Umbilical cord (tissue), 2 donors: ENCODE measurements at places on chromosomes 11 and 22. TPM values are rescaled to one million over a fixed set of nuclear protein-coding genes. Genes with fewer than 3 reads are reported as not detected.

- DNase-seq: peak; percentile 68
Measured at GRCh38 chr11:99973993-99974392, 713.1 kb upstream of the ARHGAP42 start.

- no peak for DNase-seq
Measured at GRCh38 chr22:49735901-49736421, 91.7 kb downstream of the BRD1 start.

DNA sequence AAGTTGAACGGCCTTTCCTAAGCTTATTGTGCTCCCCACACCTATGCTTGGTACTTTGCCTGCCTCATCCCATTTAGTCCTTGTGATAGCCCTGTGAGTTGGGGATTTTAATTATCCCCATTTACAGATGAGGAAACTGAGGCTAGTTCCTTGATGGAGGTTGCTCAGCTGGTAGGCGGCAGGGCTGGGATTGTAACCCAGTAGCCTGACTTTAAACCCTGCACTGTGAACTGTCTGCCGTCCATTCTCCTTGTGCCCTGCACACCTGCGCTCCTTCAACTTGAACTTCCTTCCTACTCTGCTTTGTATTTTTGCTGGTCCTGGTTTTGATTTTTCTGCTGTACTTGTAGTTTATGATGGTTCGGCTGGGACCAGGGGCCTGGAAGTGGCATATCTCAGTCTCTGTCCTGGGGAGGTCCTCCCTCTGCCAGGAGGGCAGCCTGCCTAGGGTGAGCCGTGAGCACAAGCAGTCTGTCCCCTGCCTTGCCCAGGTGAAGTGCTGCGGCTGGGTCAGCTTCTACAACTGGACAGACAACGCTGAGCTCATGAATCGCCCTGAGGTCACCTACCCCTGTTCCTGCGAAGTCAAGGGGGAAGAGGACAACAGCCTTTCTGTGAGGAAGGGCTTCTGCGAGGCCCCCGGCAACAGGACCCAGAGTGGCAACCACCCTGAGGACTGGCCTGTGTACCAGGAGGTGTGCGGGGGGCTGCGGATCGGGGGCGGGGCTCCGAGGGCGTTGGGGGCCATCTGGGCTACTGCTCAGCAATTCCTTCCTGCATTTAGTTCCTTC lies 52.4 kb downstream of the CD82 start:
- DNase-seq: no peak

- DNase-seq: no peak
Measured at GRCh38 chr11:97136067-97136466, 746.3 kb downstream of the JRKL start.

DNA sequence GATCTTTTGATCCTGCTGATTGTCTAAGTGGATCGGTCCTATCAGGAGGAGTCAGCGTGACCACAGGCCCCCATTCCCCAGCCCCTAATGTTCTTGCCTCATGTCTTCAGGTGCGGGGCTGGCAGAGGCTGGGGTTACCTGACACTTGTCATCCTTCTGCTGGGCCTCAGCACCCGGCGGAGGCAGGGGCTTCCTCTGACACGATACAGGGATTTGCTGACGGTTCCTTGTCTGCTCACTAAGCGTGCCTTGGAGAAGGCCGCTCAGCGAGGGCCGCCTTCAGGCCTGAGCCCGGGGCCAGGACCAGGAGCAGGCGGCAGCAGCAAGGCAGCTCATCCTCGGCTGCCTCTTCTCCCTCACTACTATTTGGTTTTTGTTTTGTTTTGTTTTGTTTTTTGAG lies 45.7 kb upstream of the KCNQ1OT1 start:
- DNase-seq: no peak

DNA sequence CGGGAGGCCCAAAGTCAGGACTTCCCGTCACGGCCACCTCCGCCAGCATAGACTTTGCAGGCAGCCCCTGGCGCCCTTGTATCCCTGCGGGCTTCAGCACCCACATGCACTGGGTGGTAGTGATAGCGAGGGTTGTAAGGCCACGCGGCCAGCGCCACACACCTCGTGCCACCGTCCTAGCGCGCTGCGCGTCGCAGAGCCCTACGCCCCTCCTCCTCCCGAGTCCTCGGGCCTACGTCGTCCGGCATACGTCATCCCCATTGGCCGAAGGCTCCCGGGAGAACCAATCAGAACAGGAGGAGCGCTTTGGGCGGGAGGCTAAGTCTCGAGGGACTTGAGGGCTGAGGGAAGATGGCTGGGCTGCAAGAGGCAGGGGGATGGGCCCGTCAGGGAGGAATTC lies 1.3 kb upstream of the BTBD18 start:
- DNase-seq: no peak

- DNase-seq: no peak
Measured at GRCh38 chr22:23709107-23709506, 18.3 kb downstream of the RGL4 start.

SCYL1 gene
- total RNA-seq: 60.7 TPM

- peak; percentile 70 for DNase-seq
Measured at GRCh38 chr11:46918083-46918787, at the start of gene LRP4. TSS of gene LRP4 (minus strand) at chr11:46918550. CDS start at chr11:46918379, 171 bp downstream.

- no peak for DNase-seq
Measured at GRCh38 chr11:128508770-128509510, 78.4 kb downstream of the ETS1 start.

GRCh38 chr11:58641803-58642581 lies 19.5 kb downstream of the CNTF start:
- DNase-seq: no peak

- no peak for DNase-seq
Measured at GRCh38 chr11:69104212-69104855, 51.4 kb upstream of the SMIM38 start.

DNA sequence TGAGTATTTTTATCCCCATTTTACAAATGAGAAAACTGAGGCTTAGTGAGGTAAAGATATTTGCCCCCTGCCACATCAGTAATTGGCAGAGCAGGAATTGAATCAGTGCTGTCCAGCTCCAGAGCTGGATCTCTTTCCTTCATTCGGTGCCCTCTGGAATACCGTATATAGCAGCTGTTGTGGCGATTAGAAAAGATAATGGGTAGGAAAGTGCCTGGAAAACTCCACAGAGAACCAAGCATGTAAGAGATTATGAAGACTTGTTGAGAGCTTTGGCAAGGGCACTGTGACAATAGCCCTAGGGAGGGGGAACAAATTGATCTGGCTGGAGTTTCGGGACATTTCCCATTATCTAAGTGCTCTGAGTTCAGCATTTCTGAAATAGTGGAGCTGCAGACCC lies 82.5 kb upstream of the TEAD1 start:
- no peak for DNase-seq

PKDREJ gene
- 2.4 TPM for total RNA-seq

H19 gene
- 30,713 TPM for total RNA-seq

- DNase-seq: no peak
Measured at GRCh38 chr11:64048042-64048854, 12.5 kb downstream of the FLRT1 start.

FAM181B gene
- 1.4 TPM for total RNA-seq

DNA sequence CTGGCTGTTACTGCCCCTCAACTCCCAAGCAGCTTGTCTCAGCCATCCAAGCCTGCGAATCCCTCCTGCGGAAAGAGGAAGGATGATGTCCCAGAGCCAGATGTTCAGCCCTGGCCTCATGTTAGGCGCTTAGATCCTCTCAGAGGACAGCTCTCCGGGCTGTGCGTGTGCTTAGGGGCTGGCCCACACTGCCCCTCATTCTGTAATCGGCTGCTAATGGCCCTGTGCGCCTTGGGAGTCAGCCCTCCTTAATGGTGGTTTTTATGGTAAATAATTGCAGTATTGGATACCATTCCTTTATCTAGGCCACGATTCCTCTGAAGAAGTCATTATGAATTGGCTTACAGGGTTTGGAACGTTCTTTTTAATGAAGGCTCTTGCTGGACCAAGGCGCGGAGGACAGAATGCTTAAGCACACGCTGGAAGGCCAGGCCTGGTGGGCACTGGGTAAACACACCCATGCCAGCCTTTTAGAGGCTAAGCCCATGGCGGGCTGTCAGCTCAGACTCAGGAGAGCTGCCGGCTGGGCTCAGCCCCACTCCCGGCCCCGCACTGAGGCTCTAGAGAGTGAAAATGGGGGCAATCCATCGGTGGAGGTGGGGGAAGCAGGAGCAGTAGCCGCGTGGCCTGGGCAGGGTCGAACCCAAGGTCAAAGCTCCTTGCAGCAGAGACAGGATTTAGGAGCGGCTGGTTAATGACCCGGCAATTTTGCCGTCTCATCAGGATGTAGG lies 1157.5 kb downstream of the BRD1 start:
- DNase-seq: no peak

DNA sequence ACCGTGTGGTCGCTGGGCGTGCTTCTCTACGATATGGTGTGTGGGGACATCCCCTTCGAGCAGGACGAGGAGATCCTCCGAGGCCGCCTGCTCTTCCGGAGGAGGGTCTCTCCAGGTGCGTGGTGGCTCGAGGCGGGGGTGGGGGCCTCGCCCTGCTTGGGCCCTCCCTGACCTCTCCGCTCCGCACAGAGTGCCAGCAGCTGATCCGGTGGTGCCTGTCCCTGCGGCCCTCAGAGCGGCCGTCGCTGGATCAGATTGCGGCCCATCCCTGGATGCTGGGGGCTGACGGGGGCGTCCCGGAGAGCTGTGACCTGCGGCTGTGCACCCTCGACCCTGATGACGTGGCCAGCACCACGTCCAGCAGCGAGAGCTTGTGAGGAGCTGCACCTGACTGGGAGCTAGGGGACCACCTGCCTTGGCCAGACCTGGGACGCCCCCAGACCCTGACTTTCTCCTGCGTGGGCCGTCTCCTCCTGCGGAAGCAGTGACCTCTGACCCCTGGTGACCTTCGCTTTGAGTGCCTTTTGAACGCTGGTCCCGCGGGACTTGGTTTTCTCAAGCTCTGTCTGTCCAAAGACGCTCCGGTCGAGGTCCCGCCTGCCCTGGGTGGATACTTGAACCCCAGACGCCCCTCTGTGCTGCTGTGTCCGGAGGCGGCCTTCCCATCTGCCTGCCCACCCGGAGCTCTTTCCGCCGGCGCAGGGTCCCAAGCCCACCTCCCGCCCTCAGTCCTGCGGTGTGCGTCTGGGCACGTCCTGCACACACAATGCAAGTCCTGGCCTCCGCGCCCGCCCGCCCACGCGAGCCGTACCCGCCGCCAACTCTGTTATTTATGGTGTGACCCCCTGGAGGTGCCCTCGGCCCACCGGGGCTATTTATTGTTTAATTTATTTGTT lies 2.4 kb downstream of the PIM3 start:
- no peak for DNase-seq

- no peak for DNase-seq
Measured at GRCh38 chr11:109208121-109208520, 213.9 kb upstream of the C11orf87 start.

DNA sequence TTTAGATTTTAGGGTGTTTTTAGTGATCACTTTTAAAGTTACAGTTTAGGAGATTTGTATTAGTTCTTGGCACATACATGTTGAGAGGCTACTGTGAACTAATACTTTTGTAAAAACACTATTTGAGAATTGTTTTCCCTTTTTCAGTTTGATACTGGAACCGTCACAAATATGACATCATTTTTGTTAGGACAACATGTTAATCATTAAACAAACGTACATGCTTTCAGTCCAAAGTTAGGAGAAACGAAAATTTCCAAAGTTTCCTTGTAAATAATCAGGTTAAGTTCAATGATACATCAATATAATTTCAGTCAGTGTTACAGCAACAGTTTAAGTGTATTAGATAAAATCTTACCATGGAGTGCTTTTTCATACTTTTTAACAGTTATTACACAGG lies 53.1 kb downstream of the SPECC1L start:
- no peak for DNase-seq

DNA sequence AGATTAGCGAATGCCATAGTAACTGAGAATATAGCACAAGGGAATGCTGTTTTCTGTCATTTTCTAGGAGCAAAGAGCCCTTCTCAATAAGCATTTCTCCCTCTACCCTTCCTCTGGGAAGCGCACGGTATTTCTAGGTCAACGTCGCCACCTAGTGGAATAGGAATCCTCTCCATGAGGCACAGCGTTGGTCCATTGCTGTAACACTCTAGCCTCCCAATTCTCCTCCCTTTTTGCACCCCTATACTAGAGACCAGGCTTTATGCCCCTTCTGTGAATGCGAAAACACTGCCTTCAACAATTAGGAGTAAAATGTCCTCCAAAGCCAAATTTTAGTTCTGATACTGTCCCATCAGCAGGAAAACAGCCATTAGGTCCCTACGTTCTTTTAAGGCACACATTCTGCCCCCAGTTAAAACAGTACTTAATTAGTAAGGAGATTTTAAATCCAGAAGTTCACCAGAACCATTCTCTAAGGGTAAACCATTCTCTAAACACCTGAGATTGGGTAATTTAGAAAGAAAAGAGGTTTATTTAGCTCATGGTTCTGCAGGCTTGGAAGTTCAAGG lies 12.8 kb upstream of the HYLS1 start:
- DNase-seq: peak; percentile 90

GRCh38 chr11:9046481-9046880 lies 42.7 kb upstream of the NRIP3 start:
- DNase-seq: no peak

DNA sequence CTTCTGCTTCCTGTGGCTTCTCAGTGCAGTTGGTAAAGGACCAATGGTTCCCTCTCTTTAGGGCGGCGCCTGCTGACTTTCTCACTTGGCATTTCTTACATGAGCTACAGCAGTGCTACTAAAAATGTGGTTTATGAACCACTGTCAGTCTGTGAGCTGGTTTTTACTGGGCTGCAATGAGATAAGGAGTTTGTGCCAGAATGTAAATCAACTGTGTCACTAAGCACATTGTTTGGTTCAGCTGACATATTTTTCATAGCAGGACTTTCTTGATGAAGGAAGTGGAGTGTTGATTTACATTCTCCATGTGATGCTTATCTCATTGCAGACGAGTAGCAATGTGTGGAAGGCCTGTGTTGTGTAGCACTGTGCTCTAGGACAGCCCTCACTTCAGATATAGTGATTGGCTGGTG lies 463.3 kb downstream of the SOX6 start:
- DNase-seq: peak; percentile 94

- DNase-seq: peak; percentile 56
Measured at GRCh38 chr22:44364751-44365130, 52.0 kb upstream of the SHISAL1 start.

DNA sequence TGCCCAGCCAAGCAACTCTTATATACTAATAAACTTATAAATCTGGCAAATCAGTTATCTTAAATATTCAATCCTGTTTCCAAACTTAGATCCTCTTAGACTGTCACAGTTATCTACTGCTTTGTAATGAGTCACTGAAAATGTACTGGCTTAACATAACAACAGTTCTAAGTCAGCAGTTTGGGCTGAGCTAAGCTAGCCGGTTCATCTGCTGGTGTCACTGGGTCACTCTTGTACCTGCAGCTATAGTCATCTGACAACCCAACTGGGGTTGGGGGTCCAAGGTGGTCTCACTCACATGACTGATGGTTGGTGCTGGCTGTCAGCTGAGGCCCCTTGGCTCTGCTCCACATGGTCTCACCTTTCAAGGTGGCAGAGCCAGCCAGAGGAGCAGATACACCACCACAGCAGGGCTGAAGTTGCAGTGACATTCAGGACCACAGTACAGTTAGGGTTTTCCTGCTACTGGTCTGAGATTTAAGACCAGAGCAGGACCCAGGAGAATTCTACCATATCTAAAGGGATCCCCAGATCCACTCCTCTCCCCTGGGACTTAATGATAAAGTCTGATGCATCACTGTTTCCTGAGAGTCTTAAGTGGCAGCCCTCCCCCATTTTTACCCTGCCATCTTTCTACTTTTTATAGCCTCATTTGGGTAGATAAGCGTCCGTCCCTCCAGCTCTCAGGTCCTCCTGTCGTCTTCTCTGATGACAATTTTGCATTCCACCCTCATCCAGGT lies 7.9 kb upstream of the MACROD1 start:
- DNase-seq: no peak

- DNase-seq: no peak
Measured at GRCh38 chr11:114610984-114611944, 15.7 kb upstream of the NXPE4 start.
